GOT3 (cell line): ENCODE measurements at places on chromosomes 1 and 21.

DNA sequence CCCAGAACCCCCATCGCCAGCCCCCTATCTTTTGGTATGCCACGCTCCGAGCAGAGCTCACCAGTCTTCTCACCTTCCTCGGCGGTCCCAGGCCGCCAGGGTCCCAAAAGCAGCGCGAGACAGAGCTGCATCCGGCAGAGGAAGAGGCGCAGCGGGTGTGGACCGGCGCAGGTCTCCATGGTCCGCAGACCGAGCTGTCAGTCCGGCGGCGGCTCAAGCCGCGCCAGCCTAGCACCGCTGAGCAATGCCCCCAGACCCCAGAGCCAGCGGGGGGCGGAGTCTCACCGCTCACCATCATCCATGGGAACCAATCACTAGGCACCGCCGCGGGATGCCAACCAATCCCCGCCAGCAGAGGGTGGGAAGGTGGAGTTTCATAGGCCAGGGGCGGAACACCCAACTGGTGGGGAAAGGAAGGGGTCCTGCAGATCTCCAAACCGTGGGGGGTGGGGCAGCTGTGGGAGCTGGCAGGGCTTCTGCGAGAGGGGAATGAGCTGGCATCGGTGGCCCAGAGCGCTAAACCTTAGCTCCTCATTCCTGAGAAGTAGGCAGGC, at the start of gene EPHA10:
Gene EPHA10, minus strand, starts transcription at position 233 of the 554 bp plus-strand sequence. Its CDS starts 54 bp downstream, at position 179.
- DNase-seq, result no peak

DNA sequence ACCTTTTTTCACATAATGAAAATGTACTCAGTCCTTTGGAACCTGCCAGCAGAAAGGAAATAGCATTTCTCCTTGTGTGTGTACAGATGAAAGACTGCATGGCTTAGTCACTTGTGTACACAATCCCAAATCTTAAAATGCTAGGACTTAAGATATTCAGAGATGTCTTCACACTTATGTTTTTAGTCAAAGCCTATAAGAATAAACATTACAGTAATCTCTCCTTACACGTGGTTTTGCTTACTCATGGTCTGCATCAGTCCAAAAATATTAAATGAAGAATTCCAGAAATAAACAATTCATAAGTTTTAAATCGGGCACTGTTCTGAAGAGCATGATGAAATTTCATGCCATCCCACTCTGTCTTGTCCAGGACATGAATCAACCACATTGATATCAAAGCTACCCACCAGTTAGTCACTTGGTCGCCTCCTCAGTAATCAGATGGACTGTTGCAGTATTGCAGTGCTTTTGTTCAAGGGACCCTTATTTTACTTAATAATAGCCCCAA, 75.7 kb upstream of the RRP15 start:
- no peak for DNase-seq

DNA sequence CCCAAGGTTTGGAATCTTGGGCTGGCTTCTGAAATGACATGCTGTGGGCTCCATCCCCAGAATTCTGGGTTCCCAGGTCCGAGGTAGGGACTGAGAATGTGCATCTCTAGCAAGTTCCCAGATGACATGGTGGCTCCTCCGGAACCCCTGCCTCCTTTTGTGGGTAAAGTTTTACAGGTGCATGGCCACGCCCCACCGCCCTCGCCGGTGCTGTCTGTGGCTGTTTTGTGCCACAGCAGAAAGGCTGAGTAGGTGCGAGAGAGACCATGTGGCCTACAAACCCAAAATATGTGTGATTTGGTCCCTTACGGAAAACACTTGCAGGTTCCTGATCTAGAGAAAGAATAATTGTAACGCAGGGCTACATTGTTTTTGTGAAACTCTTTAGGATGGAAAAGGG, 30.9 kb downstream of the SKI start:
- no peak for DNase-seq

DNA sequence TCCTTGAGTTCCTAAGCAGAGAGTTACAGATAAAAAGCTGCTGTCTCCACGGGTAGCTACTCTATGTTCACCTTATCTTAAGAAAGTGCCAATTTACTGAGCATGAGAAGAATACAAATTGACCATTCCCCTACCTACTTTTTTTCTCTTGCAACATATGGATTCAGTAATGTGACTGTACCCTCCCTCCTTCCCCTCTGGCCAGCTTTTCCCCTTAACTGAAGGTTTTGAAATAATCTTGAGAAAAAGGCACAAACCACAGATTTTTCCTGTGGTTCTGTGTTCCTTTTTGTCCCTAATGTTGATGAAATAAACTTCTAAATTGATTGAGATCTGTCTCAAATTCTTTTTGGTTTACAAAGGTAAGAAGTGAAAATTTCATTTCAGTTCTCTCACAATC, 2.6 kb upstream of the CD2 start:
- no peak for DNase-seq

GRCh38 chr1:230350208-230350921, 75.8 kb downstream of the PGBD5 start:
- no peak for DNase-seq

DNA sequence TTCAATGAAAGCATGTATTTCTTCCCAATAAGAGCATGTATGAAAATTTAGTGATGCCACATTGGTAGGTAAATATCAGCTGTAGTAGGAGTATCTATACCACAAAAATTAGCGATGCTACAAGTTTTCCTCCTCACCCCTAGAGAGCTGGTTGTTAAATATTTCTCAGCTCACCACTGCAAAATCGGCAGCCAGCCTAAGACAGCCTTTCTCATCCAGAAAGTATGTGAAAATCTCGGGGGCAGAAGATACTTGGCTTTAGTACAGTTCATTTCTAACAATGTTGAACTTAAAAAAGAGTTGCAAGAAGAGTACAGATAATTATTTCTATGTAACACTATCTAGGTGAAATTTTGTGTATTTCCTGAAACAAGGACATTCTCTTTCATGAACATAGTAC, 235.4 kb downstream of the TPR start:
- no peak for DNase-seq

DNA sequence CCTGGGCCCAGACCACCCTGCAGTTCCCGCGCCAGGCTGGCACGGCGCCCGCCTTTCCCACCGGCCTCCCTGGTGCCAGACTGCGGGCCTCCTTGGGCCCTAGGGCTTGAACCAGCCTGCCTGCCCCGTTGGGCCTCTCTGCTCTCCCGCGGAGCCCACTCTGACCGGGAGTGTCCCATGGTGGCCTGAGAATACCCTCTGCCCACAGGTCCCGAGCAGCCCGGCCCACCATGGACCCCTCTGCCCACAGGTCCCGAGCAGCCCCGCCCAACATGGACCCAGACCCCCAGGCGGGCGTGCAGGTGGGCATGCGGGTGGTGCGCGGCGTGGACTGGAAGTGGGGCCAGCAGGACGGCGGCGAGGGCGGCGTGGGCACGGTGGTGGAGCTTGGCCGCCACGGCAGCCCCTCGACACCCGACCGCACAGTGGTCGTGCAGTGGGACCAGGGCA, 7.9 kb downstream of the MIB2 start:
- no peak for DNase-seq

GRCh38 chr1:24190983-24191461, 3.9 kb upstream of the IFNLR1 start:
- DNase-seq, result no peak
